T follicular helper cell (primary cell): ENCODE measurements at places on chromosomes 11 and 22.
A peak's percentile ranks its signal among the peaks of the same experiment; 100 is the strongest.

DNA sequence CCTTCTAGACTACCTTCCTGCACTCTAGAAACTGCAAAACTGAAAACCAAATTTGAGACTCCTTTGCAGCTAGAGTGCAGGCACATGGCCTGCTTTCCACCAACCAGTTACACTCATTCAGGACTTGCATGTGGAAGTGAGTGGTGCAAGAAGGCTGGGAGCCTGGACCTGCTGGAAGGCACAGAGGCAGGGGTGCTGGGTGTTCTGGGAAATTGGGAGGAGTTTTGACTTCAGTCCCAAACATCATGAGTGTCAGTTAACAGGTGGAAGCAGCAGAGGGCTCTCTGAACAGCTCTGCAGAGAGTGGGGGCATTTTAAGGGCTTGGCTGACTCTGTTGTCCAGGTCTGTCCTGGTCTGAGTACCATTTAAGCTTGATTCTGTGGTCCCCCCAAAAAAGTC lies 49.3 kb upstream of the SYT13 start:
- no peak for DNase-seq

GRCh38 chr22:32839831-32840584 lies 38.5 kb downstream of the TIMP3 start:
- no peak for DNase-seq

- no peak for DNase-seq
Measured at GRCh38 chr11:8733852-8734251, 51.3 kb downstream of the RPL27A start.

DNA sequence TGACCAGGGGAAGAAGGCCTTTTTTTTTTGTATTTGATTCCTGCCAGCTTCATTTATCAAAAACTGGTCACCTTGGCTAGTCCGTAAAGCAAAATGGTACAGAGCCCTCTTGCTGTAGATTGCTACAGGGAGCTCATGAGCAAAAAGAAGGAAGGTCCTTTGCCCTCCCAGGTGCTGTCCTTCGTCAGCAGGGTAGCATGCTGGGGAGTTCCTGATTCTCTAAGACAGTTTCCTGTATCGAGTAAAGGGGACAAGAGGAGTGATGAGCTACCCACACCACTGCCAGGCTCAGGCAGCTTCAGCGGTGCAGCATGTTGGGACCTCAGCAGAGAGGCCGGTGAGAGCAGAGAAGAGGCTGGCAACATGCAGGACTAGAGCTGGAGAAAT lies 67.8 kb upstream of the CSNK2A3 start:
- DNase-seq = no peak

DNA sequence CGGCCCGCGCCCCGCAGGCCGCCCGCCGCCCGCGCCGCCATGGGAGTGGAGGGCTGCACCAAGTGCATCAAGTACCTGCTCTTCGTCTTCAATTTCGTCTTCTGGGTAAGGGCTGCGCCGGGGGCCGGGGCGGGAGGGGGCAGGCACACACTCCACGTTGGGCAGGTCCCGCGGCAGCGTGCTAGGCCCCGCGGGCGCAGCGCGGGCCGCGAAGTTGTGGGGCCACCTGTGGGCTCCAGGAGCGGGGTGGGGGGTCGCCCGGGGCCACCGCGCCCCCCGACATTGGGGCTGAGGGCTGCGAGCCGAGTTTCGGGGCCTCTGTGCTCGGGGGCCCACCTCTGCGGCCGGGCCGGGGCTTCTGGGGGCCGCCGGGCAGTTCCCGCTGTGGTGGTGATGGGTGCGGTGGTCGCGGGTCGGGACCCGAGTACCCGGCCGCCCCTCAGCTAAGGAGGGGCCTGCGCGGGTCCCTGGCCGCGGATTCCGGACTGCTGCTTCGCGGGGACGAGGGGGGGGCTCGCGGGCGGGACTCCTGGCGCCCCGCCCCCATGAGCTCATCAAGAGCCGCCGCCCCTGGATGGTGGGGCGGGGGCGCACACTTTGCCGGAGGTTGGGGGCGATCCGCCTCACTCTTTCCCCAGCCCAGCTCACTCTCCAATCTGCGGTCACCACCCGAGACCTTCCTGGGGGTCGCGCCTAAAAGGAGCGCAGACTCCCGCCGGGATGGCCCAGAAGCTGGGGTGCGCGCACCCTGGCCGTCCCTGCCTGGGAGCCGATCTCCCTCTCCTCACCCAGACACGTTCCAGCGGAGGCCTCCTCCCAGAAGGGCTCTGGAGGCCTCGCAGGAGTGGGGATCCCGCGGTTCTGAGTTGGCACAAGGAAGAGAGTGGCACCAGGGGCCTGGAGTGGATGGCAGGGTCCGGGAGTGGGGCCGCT lies 667 bp downstream of the CD81 start:
- peak; percentile 56 for DNase-seq

DNA sequence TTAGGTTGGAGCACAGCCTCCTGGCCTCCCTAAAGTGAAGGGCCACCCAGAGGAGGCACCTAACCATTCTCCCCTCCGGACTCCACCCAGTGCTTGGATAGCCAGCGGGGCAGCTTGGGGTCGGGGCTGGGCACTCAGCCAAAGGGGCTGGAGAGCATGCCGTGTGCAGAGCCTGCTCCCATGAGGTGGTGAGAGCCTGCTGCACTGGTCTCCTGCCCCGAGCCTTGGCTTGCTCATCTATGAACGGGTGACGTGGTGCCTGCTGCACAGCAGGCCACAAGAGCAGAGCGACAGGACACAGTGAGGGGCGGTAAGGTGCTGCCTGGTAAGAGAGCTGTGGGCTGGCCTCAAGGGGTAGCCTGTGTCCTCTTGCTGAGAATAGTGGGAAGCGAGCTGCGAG lies 14.0 kb upstream of the CCDC188 start:
- no peak for DNase-seq

DNA sequence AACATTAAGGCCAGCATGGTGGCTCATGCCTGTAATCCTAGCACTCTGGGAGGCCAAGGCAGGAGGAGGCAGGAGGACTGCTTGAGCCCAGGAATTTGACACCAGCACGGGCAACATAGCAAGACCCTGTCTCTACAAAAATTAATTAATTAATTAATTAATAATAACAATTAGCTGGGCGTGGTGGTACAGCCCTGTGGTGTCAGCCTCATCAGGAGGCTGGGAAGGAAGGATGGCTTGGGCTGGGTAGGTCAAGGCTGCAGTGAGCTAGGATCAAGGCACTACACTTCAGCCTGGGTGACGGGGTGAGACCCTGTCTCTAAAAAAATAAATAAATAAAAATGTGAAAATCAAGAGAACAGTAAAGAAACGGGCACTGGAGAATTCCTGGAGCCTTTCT lies 1.4 kb downstream of the ARFGAP3 start:
- no peak for DNase-seq

DNA sequence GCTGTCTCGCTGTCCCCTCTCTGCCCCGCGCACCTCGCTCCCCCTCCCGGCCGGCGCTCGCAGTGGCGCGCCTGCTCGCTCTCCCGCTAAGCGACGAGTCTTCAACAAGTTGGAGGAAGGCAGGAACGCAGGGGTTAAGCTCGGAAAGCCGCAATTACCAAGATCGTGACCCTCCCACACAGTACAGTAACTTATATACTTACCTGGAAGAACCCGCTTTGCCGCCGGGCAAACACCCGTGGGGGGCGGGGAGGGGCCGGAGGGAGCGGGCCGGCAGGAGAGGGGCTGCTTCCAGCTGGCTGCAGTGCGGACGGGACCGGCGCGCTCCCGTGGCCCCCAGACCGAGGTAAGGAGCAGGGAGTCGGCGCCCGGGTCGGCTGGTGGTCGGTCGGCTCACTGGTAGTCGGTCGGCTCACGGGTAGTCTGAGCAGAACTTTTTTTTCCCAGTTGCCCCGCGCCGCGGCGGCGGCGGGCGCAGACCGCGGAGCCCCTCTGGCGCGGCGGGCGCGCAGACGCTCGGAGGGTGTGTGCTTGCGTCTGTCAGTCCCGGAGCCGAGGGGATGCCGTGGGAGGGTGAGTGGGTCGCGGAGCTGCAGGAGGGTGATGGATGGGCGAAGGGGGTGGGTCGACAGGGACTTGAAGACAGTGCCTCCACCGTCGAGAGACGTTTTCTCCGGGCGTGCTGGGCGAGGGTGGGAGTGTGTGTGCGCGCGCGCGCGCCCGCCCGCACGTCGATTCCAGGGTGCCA lies 101.2 kb upstream of the HSD17B12 start:
- DNase-seq = no peak

GRCh38 chr11:26696330-26696729 lies 25.5 kb downstream of the SLC5A12 start:
- no peak for DNase-seq

DNA sequence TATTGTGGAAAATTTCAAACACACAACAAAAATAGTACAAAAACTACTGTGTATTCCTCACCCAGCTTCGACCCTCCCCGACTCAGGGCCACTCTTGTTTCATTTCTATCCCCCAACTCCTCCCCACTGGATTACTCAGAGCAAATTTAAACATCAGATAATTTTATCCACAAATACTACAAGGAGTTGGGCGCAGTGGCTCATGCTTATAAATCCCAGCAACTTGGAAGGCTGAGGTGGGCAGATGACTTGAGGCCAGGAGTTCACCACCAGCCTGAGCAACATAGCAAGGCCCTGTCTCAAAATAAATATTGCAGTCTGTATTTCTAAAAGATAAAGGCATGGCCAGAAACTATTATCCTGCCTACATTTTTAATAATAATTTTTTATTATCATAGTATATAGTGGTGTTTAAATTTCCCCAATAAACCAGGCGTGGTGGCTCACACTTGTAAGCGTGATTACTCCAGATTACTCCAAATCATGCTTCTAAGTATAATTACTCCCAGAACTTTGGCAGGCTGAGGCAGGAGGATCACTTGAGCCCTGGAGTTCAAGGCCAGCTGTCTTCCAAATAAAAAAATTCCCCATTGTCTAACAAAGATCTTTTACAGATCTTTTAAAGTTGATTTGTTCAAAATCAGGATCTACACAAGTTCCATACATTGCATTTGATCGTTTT lies 39.8 kb downstream of the LRRC32 start:
- DNase-seq = no peak

DNA sequence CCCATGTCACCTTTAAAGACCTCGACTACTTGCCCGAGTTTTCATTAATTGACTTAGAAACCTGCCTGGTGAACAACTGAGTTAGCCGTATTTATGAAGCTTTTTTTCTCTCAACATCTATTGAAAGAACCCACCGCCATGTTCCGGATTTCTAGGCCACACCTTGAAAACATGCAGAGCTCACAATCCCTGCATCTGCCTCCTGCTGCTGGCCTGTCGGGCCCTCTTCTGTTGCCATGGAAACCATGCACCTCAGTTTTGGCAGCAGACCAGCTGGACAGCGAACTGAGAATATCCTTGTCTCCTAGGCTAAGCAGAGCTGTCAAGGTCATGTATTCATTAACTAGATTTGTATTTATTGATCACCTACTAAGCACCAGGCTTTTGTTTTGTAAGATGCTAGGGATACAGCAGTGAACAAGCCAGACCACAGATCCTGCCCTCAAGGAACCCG lies 4.3 kb upstream of the PATZ1 start:
- no peak for DNase-seq

DNA sequence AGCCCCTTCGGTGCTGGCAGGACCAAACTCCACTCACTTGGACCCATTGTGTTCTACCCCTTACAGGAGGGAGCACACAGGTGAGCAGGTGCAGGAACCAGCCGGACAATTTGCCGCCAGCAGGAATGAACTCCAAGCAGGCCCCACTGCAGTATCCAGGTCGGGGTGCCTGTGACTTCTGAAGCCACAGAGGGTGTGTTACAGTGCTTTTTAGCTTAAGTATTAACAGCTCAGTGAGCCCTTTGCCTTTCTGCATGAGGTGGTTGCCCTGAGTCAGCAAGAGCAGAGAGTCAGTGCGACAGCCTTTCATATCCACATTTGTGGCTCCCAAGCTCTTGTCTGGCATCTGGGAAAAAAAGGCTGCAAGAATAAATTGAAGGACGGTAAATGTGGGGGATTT lies 366.6 kb upstream of the LRRC4C start:
- DNase-seq = no peak

GRCh38 chr22:39940757-39941305 lies 19.4 kb upstream of the TMA7B start:
- no peak for DNase-seq

GRCh38 chr22:17920992-17921650 lies 103.2 kb downstream of the MICAL3 start:
- DNase-seq = no peak

DNA sequence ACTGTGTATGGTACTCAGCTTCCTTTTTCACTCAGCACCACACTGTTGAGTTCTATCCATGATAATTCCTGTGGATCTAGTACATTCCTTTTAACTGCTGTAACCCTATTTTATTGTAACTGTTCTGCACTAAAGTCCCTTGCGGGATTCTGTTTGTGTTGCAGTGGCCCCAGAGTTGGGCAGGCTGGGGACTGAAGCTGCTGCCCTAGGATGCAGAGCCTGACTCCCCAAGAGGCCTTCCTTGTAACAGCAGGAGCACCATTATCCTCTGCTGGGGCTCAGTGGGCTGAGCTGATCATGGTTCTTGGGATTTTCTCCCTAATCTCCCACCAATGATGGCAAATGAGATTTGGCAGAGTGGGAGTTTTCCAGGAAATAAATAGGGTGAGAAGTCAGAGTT lies 77.7 kb downstream of the CABIN1 start:
- DNase-seq = no peak

DNA sequence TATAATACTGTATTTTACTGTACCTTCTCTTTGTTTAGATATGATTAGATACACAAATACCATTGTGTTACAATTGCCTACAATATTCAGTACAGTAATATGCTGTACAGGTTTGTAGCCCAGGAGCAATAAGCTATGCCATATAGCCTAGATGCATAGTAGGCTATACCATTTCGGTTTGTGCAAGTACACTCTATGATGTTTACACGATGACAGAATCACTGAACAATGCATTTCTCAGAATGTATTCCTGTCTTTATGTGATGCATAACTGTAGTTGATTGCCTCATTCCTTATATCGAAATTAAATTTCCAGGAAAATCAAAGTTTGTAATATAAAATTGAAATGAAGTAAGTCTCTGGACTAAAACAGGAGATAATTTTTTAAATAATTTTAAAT lies 49.3 kb upstream of the OR5P2 start:
- no peak for DNase-seq

GRCh38 chr11:91047882-91048281 lies 825.0 kb upstream of the CHORDC1 start:
- no peak for DNase-seq

DNA sequence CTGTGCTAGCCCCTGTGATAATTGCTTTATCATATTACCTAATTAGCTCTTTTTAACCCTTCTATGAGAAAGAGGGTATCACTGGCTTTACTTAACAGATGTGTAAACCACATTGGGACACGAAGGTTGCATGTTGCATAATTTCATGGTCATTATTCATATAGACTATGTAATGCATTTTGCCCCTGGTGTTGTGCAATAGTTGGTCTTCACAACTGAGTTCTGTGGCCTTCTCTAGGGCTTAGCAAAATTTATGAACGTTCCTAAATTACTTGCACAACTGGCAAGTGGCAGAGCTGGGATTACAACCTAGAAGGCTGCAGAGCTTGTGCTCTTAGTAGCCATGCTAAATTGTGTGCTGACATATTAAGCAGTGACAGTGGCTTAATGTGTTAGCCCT lies 34.6 kb upstream of the PDGFD start:
- no peak for DNase-seq

GRCh38 chr11:128881221-128881620 lies 9.9 kb upstream of the KCNJ5 start:
- DNase-seq = no peak
